ENCODE measurements at places on chromosomes 4 and X. TPM values are rescaled to one million over a fixed set of nuclear protein-coding genes. Genes with fewer than 3 reads are reported as not detected.

Gene TRPC3
- total RNA-seq: 0.18 TPM

Gene SRPX2
- total RNA-seq: 61.3 TPM

Gene UGT2B11
- total RNA-seq: not detected

Gene FOXP3
- total RNA-seq: not detected

Gene CRMP1
- total RNA-seq: 0.58 TPM

Gene FAM9C
- 0.86 TPM for total RNA-seq

Gene EDA
- under 0.01 TPM for total RNA-seq

Gene TRO
- 20.7 TPM for total RNA-seq

Gene CENPE
- total RNA-seq: 14.4 TPM

Gene ERAS
- not detected for total RNA-seq

Gene SPON2
- 454 TPM for total RNA-seq

Gene NOX1
- total RNA-seq: not detected

Gene KLKB1
- not detected for total RNA-seq

Gene EBP
- total RNA-seq: 222 TPM

Gene GPM6B
- 0.35 TPM for total RNA-seq

Gene MBNL3
- 0.86 TPM for total RNA-seq

Gene PCDH18
- total RNA-seq: 65.7 TPM

Gene RELL1
- 46.4 TPM for total RNA-seq

Gene FAM199X
- total RNA-seq: 8.4 TPM

Gene SPACA5
- not detected for total RNA-seq

Gene TSPAN6
- 19.8 TPM for total RNA-seq

Gene POLN
- under 0.01 TPM for total RNA-seq

Gene RBM10
- 50.5 TPM for total RNA-seq

Gene CT47A1
- total RNA-seq: not detected

Gene SLC30A9
- total RNA-seq: 59.7 TPM

Gene LEF1
- total RNA-seq: 1.9 TPM

Gene CABS1
- not detected for total RNA-seq

Gene RFC1
- 46.4 TPM for total RNA-seq

Gene KLF8
- total RNA-seq: 0.58 TPM

Gene CCDC110
- total RNA-seq: 0.71 TPM

Gene TMEM35A
- total RNA-seq: 2.7 TPM

Gene PDGFC
- total RNA-seq: 62.8 TPM

Gene HOPX
- total RNA-seq: 5.5 TPM

Gene SETD7
- 41.6 TPM for total RNA-seq

Gene MAGEB2
- total RNA-seq: not detected

Gene MAOA
- total RNA-seq: 47.3 TPM

Gene HHIP
- 4.4 TPM for total RNA-seq

Gene COX7B2
- not detected for total RNA-seq

Gene RENBP
- 2.3 TPM for total RNA-seq

Gene ZNF41
- 5.1 TPM for total RNA-seq

All from myometrial cell (primary cell).